ENCODE measurements at places on chromosomes 12 and 14. TPM values are rescaled to one million over a fixed set of nuclear protein-coding genes. Genes with fewer than 3 reads are reported as not detected.

Gene OR4M1
- not detected for total RNA-seq

Gene PTPRB
- 21.0 TPM for total RNA-seq

Gene JDP2
- 54.9 TPM for total RNA-seq

Gene REM2
- total RNA-seq: 0.71 TPM

Gene KRT71
- total RNA-seq: not detected

Gene TAS2R42
- not detected for total RNA-seq

GRCh38 chr12:55671746-55672145 lies 35.1 kb downstream of the OR10P1 start:
- H3K27ac ChIP-seq: no peak overlapping the region
- no peak for DNase-seq
- no peaks in the 10 kb centered on the region for H3K36me3 ChIP-seq
- H3K4me3 ChIP-seq: no peak overlapping the region
- no peaks in the 10 kb centered on the region for H3K4me1 ChIP-seq
- H3K27me3 ChIP-seq: no peaks in the 10 kb centered on the region

DNA sequence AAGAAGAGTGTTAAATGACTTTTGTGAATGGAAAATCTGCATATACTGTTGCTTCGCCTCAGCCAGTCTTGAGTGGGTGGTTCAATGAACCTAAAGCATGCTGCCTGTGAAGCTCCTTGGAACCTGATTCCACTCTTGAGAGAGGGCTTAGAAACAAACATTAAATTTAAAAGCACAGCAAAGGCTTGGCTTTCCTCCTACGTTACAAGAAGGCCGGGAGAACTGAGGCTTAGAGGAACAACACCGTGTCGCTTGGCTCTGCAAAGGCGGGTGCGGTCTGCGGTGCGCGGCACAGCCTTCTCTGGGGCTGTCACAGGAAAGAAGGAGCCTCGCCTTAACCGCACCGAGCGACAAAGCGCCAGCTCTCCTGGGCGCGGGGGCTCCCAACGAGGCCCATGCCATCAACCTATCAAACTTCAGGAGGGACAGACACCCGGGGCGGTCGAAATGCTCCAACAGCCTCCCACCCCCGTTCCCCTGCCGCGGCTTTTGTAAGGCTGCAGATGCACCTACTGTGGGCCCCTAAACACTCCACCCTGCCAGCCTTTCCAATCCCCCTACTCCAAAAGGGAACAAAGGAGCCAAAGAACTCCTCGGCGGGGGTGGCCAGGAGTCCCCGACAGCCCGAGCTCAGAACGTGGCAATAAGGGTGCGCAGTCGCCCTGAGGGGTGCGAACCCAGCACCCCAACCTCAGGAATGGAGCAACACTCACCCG lies 729 bp downstream of the OSBPL8 start:
- H3K36me3 ChIP-seq: no peaks in the 10 kb centered on the region
- peak overlapping the region; percentile 90 for H3K27ac ChIP-seq
- H3K4me1 ChIP-seq: peaks cover 23% of the 10 kb centered on the region
- DNase-seq: peak; percentile 68

GRCh38 chr14:103695296-103696069 lies 19.8 kb downstream of the XRCC3 start:
- H3K4me1 ChIP-seq: peaks cover 49% of the 10 kb centered on the region
- no peak for DNase-seq
- no peak overlapping the region for H3K4me3 ChIP-seq
- H3K36me3 ChIP-seq: peaks cover 31% of the 10 kb centered on the region
- no peaks in the 10 kb centered on the region for H3K27me3 ChIP-seq
- peak overlapping the region; percentile 81 for H3K27ac ChIP-seq

DNA sequence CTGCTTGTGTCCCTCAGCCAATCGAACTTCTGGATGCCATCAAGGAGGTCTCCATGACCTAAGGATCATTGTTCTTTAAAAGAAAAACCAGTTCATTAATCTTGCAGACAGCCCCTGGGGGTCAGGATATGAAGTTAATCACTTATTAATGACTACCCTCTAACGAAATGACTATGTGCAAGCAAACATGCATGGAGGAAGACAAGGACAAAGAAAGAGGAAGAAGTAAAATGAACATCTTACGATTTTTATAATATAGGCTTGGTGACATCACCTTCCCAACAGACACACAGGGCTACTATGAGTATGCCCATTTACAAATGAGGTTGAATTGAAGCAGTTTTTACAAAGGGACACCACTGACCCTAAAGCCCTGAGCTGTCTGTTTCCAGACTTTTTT lies 111.1 kb upstream of the AMIGO2 start:
- DNase-seq: no peak
- H3K27ac ChIP-seq: no peak overlapping the region
- H3K36me3 ChIP-seq: no peaks in the 10 kb centered on the region
- no peaks in the 10 kb centered on the region for H3K27me3 ChIP-seq

DNA sequence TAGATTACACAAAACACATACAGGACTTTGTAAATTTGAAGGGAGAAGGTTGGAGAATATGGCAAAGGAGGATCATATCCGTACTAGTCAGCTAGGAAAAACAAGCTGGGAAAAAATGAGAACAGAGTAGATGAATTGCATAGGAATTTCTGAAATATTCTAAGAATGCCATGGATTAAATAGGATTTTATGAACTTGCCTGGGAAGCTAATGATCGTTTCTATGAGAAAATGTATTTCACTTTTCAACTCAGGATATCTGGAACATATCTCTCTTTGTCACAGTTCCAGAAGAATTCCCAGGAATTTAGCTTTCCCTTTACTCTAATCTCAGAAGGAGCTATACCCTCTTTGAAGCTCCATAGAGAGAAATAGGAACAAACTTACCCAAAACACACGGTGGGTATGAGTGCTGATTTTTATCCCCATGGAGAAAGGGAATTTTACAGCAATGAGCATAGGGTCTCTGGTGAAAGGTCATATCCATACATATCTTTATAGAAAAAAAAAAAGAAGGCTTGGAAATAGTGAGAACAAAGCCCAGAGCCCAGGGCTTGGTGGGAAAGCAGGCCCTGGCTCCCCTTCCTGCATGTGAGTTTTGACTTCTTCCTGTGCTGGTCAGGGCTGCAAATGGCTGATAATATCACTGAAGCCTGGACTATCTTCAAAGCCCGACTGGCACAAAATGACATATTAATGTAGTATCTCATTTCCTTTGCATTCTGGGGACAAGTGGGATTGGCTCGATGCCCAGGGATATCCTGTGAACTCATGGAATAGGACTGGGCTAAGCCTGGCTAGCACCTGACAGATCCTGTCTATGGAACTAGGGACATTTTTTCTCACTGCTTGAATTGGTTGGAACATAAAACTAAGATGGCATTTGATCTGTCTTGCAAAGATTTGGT lies 136.3 kb downstream of the AEBP2 start:
- peak; percentile 75 for DNase-seq
- peak overlapping the region; percentile 48 for H3K27ac ChIP-seq
- H3K36me3 ChIP-seq: no peaks in the 10 kb centered on the region
- H3K4me3 ChIP-seq: no peak overlapping the region
- no peaks in the 10 kb centered on the region for H3K27me3 ChIP-seq

DNA sequence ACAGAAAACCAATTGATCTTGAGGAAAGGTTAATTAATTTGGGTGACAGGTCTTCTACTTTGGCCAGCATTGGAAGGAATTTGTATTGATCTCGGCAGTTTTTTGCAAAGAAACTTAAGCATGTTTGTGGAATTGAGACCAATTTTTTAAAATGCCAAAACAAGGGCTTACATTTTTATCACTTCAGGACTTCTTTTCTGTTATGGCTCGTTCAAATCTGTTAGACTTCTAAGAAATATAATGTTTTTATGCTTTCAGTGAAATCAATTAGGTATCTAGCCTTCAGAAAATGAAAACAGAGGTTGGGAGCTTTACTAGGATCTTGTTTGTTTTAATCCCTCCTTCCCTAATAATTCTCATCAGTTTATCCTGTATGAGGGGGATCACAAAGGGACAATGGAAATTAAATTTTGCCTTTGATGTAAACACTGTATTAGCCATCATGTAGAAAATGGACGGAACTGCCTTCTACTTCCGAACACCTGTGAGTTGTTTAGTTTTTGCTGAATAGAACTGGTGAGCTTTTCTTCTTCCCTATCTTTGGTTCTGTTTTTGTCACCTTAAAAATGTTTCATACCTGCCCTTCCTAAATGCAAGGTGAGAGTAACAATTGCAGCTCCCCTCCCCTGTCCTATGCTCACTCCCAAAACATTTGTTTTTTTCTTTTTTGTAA lies 7.8 kb downstream of the FOXA1 start:
- H3K4me3 ChIP-seq: no peak overlapping the region
- DNase-seq: no peak
- no peaks in the 10 kb centered on the region for H3K36me3 ChIP-seq
- H3K27me3 ChIP-seq: peaks cover 99% of the 10 kb centered on the region
- H3K4me1 ChIP-seq: peaks cover 26% of the 10 kb centered on the region

GRCh38 chr14:50739186-50739585 lies 71.1 kb upstream of the SAV1 start:
- no peak for DNase-seq
- no peaks in the 10 kb centered on the region for H3K27me3 ChIP-seq
- H3K4me1 ChIP-seq: no peaks in the 10 kb centered on the region
- no peak overlapping the region for H3K27ac ChIP-seq
- H3K36me3 ChIP-seq: no peaks in the 10 kb centered on the region

DNA sequence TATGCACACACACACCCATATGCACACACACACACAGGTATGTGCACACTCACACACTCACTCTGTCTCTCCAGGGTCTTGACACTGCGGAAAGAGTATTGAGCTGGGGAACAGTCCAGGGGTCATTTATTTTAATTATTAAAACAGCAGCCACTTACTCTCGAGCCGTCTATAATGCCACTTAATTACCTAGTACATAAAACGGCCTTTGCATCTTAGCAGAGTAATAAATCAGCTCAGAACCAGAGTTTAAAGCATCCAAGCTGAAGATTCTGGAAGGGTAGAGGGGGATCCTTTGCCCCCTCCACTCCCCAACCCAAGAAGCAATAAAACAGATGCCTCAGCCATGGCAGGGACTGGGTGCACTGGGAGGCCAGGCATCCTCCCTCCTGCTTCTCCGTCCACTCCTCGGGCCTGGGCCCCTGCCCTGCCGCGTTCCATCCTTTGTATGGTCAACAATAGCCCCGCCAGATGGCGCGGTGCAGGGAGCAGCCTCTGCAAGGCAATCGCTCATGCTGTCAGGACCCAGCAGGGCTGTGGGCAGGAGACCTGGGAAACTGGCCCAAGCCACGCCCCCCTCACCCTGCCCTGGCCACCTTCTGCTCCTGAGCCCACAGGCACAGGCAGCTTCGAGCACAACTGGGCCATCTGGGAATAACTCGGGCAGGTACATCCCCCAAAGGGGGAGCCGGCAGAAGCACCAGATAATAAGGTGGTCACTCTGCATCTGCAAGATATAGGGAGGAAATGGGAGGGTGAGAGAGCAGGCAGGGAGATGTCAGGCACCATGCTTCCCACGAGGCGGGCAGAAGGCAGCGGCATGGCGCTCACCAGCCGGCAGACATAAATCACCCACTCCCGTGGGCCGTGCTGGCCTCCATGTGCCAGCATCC lies 40.9 kb downstream of the CCDC85C start:
- no peaks in the 10 kb centered on the region for H3K27me3 ChIP-seq
- H3K36me3 ChIP-seq: no peaks in the 10 kb centered on the region
- peak overlapping the region; percentile 86 for H3K27ac ChIP-seq
- DNase-seq: peak; percentile 96
- peaks cover 94% of the 10 kb centered on the region for H3K4me1 ChIP-seq

GRCh38 chr12:131002216-131002631 lies 48.5 kb downstream of the ADGRD1 start:
- no peaks in the 10 kb centered on the region for H3K27me3 ChIP-seq
- no peak overlapping the region for H3K4me3 ChIP-seq
- no peaks in the 10 kb centered on the region for H3K4me1 ChIP-seq
- no peak for DNase-seq
- H3K36me3 ChIP-seq: no peaks in the 10 kb centered on the region
- no peak overlapping the region for H3K27ac ChIP-seq

- no peaks in the 10 kb centered on the region for H3K4me1 ChIP-seq
- DNase-seq: no peak
- no peak overlapping the region for H3K4me3 ChIP-seq
- H3K27ac ChIP-seq: no peak overlapping the region
Measured at GRCh38 chr12:125140279-125141209, 75.3 kb downstream of the AACS start.

GRCh38 chr12:95997911-95998510 lies 1.9 kb upstream of the HAL start:
- no peaks in the 10 kb centered on the region for H3K36me3 ChIP-seq
- no peak overlapping the region for H3K4me3 ChIP-seq
- no peak overlapping the region for H3K27ac ChIP-seq
- no peak for DNase-seq

GRCh38 chr12:31235868-31236395 lies 90.0 kb downstream of the SINHCAF start:
- no peak overlapping the region for H3K4me3 ChIP-seq
- no peak overlapping the region for H3K27ac ChIP-seq
- no peaks in the 10 kb centered on the region for H3K27me3 ChIP-seq

- peaks cover 7% of the 10 kb centered on the region for H3K27me3 ChIP-seq
- H3K27ac ChIP-seq: no peak overlapping the region
- DNase-seq: no peak
- H3K4me1 ChIP-seq: peaks cover 8% of the 10 kb centered on the region
- no peaks in the 10 kb centered on the region for H3K36me3 ChIP-seq
Measured at GRCh38 chr12:75207338-75208083, 2.1 kb downstream of the KCNC2 start.

DNA sequence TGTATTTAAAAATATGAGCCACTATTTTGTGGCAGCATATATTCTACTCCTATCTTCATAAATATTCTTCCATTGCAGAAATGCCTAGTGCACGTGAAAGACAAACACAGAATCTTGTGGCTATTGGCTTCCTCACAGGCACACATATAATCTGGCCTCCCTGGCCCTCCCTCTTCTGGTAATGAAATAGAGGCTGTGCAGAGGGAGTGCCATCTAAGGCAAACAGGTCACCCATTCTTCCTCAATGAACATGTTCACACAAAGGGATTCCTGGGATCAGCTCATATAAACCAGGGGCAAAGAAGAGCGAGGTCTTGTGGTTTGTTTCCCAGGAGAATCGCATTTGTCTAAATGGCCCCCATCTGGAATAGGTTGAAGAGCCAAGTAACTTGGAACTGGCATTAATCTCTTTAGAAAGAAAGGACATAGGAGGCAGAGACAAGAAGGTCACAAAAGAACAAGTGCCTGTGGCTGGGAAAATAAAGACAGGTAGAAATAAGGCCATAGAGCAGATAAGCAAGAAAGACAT lies 171.6 kb upstream of the PTPRQ start:
- no peaks in the 10 kb centered on the region for H3K27me3 ChIP-seq
- peaks cover 9% of the 10 kb centered on the region for H3K4me1 ChIP-seq
- no peak overlapping the region for H3K4me3 ChIP-seq
- DNase-seq: no peak

DNA sequence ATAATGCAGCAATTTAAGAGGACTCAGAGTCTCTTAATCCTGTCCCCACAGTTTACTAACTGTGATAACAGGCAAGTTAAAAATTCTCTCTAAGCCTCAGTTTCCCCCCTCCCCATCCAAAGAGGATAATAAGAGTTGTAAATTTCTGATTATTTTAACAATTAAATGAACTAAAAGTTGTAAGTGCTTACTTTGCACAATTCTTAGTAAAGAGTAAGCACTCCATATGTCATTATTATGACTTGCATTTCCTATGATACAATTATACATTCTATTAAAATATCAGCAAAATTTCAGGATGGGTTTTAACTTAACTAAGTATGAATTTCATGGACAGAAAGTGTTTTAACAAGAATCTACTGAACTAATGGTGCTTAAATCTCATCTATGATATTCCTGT lies 80.1 kb downstream of the NELL2 start:
- no peaks in the 10 kb centered on the region for H3K27me3 ChIP-seq
- no peak overlapping the region for H3K4me3 ChIP-seq
- DNase-seq: no peak
- H3K36me3 ChIP-seq: no peaks in the 10 kb centered on the region
- H3K27ac ChIP-seq: no peak overlapping the region

Data from sigmoid colon (tissue), 7 donors.